ENCODE measurements at places on chromosomes 7 and 10.

- no peak for DNase-seq
These were observed 4.3 kb upstream of the MUC17 start for GRCh38 chr7:101015626-101016025.

GRCh38 chr10:72764151-72764550, 72.2 kb downstream of the MCU start:
- DNase-seq = no peak

DNA sequence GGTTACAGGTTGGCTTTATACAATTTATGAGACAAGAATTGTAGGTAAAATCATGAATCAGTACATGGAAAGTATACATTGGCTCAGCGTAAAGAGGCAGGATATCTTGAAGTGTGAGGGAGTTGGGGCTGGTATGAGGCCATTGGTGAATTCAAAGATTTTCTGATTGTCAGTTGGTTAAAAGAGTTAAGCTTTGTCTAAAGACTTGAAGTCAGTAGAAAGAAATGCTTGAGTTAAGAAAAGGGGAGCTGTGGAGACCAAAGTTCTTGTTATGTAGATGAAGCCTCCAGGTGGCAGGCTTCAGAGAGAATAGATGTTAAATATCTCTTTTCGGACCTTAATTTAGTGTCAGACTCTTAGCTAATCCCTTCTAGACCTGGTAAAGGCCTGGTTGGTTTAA, 341.0 kb downstream of the GALNT17 start:
- DNase-seq = no peak

DNA sequence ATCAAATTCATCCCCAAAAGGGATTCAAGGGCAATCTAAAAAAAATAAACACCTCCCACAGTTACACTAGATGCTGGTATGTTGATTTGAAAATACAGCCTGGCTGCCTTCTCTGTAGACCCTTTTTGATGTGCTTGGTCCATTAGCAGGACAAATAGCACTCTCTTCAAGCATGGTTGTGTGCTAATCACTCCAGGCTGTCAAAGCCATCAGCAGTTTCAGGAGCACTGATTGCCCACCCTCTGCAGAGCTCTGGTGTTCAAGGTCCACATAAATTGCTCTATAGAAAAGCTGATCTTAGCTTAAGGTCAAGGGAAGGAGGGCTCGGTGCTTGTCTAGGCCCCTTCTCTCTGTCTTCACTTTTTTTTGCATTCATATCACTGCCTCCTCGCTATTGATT, 35.4 kb downstream of the PRR15 start:
- DNase-seq = no peak

DNA sequence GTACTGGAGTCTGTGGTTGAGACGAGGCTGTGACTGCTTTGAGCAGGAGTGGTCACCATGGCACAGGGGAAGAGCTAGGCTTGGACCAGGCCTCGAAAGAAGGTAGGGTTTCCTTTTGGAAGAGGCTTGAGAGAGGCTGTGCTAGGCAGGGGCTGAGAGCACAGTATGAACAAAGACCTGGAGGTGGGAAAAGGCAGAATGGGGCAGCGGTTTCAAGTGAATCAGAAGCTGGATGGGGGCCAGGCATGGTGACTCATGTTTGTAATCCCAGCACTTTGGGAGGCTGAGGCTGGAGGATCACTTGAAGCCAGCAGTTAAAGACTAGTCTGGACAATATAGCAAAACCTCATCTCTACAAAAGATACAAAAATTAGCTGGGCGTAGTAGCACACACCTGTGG, 65.9 kb downstream of the CLIP2 start:
- no peak for DNase-seq

DNA sequence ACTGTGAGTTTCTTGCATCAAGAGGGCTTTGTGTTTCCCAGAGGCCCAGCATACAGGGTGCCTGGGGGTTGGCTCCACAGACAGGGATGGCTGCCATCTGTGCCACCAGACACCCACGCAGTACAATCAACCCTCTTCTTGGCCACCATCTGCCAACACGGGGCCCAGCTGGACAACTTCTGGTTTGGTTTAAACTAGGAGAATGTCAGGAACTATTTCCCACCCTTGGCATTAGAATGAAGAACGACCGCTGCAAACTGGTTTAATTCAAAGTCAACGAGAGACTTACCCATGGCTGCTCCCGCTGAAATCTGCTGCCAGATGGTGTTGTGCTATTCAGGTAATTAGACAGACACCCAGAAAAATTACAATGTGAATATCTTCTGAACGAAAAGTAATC, 27.8 kb downstream of the NMT2 start:
- DNase-seq = no peak

DNA sequence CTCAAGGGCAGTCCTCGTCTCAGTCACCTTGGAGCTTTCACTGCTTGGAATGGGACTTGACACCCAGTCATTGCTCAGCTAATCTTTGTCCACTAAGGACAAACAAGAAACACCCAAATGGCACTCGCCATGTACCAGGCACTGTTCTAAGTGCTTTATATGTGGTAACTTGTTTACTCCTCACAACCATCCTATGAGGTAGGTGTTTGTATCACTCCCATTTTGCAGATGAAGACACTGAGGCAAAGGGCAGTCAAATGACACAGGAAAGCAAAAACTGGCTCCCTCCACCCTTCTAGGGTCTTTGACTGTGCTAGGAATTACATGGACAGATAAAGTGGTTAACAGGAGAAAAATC, 24.7 kb downstream of the DNAJB12 start:
- no peak for DNase-seq

Data from HEK293T (cell line).